ENCODE measurements at places on chromosomes 7 and 10.

DNA sequence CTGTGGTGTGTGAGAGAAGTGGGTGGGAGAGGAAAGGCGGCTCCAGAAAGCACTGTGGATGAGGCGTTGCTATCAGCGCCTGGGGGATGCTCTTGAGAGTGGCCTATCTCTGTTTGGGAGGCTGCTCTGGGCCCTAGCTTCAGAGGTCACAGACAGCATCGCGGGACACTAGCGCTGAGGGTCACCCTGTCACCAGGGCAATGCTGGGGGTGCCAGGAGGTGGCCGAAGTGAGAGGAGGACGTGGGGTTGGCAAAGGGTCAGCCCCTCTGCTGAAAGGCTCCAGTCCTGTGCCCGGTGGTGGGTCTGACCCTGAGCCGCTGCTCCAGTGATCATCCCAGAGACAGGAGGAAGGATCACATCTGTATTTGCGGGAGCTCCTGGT is 3.0 kb upstream of the TACR2 start:
- DNase-seq = no peak

- DNase-seq = no peak
Observed at GRCh38 chr10:120495226-120496009, 38.4 kb downstream of the PLPP4 start.

- no peak for DNase-seq
Observed at GRCh38 chr7:115047958-115048720, 126.2 kb downstream of the MDFIC start.

DNA sequence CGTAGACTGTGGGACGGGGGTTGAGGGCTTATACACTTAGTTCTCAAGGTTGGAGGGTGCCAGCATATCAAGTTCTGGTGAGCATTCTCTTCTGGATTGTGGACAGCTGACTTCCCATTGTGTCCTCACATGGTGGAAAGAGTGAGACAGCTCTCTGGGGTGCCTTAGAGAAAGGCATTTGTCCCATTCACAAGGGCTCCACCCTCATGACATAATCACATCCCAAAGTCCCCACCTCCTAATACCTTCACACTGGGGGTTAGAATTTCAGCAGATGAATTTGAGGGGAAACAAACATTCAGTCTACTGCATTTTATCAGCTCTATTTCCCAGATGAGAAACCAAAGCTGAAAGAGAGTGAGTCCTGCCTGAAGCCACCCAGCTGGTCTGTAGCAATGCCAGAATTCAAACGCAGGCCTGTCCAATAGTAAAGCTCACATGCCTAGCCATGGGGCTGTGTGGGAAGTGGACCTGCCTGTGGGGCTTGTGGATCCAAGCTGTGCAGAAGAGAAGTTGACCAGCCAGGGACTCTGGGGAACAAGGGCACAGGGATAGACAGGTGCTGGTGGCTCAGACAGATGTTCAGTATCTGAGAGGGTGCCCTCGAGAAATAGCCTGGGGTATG is 34.9 kb upstream of the LOXL4 start:
- no peak for DNase-seq

GRCh38 chr10:99742701-99743100 is 10.7 kb downstream of the CUTC start:
- no peak for DNase-seq

GRCh38 chr7:70178787-70179186 is 580.5 kb downstream of the AUTS2 start:
- DNase-seq = no peak

Measured in stimulated activated CD8-positive, alpha-beta memory T cell treated with anti-CD3 and anti-CD28 coated beads, Interleukin-15, amount 100 ng/mL, for 24 hours (primary cell).